ENCODE measurements at places on chromosomes 3 and 15.

DNA sequence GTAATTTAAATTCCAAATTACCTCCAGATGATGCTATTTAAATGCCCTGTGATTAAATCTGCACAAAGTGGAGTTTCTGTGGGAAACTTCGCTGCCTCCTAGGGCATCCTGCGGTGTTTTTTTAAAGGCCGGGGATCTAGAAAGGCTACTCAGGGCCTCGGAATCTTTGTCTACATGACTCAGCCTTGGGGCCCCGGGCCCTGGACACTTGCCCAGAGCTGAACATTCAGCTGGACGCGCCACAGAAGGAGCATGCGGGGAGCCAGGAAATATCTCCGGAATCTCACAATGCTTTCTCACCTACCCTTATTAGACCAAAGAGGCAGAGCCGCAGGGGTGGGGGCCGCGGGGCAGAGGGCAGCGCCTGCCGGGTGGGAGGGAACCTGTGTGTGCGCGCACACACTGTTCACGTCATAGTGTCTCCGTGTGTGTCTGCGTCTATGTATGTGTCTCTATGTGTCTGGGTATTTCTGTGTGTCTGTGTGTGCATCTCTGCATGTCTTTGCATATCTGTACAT lies 145.5 kb upstream of the TPM1 start:
- DNase-seq = no peak

- no peak for DNase-seq
These were observed 56.9 kb downstream of the CLEC3B start for GRCh38 chr3:45083023-45083422.

DNA sequence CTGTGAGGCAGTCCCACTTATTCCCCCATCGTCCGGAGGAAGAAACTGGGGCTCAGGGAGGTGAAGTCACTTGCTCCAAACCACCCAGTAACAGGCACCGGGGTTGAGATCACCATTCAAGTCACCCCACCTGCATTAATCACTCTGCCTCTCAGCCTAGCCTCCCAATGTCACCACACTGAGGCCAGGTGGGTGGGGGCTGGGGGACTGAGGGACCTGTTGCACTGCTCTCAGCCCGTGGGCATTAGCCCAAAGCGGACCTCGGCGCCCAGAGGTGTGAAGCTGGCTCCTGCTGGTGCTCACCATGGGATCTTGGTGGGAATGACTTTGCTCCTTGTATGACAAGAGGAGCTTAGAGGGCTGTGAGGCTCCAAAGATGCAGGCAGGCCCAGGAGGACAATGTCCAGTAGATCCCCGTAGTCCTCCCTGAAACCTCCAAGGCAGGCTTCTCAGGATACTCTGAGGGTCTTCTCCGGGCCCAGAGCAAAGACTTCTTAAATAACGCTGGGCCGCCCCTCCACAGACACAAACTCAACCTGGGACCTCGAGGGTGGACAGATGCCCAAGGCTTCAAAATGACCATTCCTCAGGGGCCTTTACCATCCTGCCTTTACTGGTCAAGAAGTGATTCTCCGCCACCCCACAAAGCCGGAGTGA lies 1.7 kb downstream of the NT5DC2 start:
- DNase-seq = no peak

- no peak for DNase-seq
These were observed 270.6 kb upstream of the ALCAM start for GRCh38 chr3:105096071-105096470.

- DNase-seq = no peak
These were observed 3.0 kb downstream of the ROBO2 start for GRCh38 chr3:77042882-77043281.

DNA sequence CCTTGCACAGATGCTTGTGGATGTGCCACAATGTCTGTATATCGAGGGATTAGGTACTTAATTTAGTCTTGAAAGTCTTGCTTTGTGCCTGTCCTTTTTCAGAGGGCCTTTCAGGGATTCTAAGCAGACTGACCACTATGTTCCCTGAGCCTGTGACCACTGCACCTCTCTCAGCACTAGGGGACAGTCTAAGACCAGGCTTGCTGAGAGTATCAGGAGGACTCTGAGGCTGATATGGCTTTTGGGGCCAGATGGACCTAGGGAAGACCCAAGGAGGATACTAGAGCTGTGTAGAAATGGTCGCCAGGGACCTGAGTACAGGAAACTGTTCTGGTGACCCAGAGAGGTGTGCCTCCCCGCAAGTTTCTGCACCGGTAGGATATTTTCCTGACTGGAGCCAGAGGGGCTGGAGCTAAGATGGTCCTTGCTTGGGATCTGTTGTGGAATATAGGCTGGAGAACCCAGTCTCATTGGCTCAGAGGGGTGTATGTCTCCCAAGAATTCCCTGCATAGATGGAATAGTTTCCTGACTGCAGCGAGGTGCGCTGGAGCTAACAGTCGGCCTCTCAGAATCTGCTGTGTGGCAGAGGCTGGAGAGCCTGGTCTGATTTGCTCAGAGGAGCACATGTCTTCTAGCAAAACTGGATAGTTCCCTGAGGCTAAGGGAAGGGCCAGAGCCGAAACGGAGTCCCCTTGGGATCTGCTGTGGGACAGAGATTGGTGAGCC lies 213.2 kb upstream of the DCBLD2 start:
- DNase-seq = no peak

GRCh38 chr15:60076582-60077276 lies 72.6 kb downstream of the FOXB1 start:
- DNase-seq = no peak

- DNase-seq = no peak
These were observed 92.4 kb upstream of the HES1 start for GRCh38 chr3:194043516-194043915.

DNA sequence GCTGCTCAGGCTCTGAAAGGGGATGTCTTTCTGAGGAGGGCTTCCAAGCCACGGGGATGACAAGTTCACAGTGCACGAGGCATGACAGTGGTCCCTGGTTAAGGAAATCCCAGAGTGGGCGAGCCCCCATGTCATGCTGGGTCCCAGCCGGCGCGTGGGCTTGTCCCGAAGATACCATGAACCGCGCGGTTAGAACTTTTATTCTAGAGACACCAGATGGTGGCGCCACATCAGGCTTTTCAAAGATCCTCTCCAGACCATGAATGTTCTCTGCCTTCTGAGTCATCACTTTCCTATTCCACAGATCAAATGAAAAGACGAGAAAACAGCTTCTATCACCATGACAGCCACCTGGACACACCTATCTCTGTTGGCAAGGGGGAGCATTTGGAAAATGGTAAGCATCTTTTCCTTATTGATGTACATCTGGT lies 227.8 kb upstream of the LYSMD4 start:
- DNase-seq = no peak

DNA sequence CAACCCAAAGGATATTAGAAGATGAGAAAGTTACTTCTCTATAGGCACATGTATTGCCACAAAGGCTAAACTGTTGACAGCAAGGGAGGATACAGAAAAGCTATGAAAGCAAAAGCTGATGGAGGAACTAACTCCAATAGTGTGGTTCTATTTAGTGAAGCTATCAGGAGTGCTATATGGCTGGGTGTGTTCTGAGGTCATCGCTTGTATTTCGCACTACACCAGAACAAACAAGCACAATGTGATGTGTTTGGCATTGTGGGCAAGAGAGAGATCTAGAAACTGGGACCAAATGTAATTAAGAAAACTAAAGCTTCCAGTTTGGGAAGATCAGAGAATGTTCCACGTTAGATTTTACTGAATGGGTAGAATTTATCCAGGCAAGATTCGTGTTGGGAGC lies 220.4 kb upstream of the UMPS start:
- no peak for DNase-seq

DNA sequence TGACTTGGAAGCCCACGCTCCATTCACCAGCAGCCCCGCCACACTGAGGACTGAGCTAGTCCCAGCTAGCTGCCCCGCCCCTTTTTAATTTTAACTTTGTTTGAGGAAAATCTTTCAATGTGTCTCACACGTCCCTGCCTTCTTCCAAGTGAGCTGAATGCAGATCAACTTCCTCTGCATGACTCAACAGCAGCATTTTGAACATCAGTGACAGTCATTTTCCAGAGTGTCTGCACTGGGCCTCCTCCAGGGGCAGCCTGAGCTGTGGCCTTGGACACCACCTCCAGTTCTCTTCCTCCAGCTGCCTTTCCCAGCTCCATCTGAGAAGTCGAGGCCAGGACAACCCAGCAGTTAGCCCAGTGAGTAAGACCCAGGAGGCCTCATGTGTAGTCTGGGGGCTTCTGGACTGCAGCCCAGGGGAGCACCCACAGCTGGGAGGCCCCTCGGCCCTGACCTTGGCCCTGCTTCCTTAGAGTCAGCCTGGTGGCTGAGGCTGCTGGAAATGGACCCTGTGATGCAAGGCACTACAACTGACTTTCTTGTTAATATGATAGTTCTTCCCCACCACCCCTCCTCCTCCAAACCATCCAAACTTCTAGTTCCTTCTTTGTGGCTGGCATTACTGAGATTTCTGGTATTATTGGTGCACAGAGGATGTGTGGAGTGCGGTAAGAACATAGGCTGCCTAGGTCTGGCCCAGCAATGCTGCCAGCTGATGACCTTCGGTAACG lies 21.4 kb upstream of the ESYT3 start:
- DNase-seq = no peak

GRCh38 chr3:181454451-181455027 lies 257.2 kb upstream of the SOX2 start:
- no peak for DNase-seq

GRCh38 chr3:81888914-81889557 lies 127.6 kb upstream of the GBE1 start:
- DNase-seq = no peak

GRCh38 chr3:50623840-50624474 lies 7.0 kb downstream of the MAPKAPK3 start:
- DNase-seq = no peak

DNA sequence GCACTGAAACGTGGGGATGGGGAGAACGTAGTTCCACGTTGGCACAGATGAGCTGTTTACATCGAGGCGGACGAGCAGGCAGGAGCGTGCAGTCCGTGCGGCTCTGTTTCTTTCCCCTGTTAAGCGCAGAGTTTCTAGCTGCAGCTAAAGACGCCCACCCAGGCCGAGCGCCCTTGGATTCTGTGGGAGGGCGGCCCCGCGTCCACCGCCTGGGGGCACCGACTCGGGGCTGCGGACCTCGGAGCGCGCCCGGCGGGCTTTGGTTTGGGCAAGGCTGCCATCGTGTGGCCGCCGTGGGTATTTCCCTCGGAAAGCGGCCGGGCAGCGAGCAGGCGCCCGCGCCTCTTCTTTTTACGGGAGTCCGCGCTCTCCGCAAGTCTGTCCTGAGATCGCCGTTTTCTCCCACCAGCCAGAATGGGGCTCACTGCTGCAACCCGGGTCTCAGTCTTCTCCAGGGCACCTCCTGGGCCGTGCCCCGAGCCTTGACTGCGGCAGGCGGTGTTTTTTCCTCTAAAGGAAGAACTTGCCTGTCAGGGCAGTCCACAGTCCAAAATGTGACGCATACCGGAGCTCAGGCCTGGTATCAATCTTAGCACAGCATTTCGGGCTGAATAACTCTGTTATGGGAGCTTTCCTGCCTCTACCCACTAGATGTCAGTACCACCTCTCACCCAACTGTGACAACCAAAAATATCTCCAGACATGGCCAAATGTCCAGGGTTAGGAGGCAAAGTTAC lies 219.9 kb upstream of the IGF1R start:
- DNase-seq = no peak

DNA sequence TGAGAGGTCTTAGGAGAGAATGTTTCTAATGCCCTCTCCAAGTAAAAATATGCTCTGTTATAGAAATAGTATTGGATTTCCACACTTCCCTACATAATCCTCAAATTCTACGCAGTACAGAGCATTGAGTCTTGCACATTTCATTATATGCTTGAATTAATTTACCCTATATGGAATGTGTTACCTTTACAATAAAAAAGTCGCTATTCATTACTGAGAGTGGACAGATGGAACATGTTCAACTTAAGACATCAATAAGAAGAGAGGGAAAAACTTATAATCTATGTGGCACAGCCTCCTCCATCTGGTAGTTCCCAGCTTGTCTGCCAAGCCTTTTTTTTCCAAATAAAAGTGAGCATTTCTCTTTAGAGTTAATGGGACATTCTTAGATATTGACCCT lies 417.9 kb downstream of the MECOM start:
- no peak for DNase-seq

- no peak for DNase-seq
These were observed 152.2 kb downstream of the TCF12 start for GRCh38 chr15:57070674-57071073.

DNA sequence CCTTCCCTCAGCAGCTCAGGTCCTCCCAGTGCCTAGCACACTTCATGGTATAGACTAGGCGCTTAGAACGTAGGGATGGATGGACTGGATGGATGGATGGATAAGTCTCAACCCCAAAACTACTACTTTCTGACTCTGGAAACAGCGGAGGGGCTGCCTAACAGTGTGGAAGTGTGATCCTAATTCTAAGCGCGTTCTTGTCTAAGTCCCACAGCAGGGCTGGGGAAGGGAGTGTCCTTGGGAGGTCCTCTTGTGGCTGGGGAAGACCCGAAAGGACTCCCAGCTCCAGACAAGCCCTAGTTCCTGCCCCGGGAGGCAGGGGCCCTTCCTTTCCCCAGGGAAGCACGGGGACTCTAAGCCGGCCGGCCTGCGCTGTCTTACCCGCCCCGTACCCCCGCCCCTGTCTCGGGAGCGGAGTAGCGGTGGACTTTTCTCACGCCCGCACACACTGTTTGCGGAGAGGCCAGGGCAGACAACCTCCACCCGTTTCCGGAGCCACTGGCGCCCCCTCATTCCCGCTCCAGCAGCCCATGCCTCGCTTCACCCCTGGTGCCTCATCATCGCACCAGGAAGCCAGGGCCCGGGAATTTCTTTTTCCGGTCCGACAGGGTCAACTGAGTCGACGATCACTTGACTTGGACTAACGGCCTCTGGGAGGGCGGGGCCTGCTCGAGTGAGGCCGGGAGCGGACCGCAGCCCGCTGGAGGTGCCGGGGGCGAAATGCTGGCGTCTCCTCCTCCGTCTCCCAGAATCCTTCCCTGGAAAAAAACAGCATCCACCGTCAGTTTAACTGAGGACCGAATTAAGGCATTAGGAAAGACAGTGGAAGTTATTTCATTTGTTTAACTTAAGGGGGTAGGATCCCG lies 133.3 kb downstream of the TBC1D2B start:
- DNase-seq = no peak

DNA sequence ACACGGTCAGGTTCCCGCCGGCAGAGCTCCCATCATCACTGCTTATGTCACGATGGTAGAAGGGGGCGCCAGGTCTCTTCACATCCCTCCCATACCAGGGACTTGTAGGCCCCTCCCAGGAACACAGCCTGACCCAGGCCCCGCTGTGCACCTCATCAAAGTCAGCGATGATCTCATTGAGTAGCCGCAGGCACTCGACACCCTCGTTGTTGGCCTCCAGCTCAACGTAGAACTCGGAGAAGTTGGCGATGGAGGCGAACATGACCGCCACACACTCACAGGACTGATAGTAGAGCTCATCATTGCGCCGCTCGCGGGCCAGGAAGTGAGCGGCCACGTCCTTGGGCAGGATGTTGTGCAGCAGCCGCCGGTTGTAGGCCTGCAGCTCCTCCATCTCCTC lies 89.2 kb downstream of the SEC22A start:
- no peak for DNase-seq

DNA sequence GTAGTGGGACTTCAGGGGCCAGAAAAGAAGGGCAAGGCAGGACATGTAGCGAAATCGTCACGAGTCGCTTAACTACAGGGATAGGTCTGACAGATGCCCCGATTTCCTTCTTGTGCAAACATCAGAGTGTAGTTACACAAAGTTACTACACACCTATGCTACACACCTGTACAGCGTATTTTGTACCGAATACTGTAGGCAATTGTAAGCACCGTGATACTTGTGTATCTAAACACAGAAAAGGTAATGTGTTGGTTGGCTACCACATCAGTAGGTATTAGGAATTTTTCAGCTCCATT lies 515 bp upstream of the MTHFS start:
- no peak for DNase-seq
